ENCODE measurements at places on chromosomes 16 and 17.

DNA sequence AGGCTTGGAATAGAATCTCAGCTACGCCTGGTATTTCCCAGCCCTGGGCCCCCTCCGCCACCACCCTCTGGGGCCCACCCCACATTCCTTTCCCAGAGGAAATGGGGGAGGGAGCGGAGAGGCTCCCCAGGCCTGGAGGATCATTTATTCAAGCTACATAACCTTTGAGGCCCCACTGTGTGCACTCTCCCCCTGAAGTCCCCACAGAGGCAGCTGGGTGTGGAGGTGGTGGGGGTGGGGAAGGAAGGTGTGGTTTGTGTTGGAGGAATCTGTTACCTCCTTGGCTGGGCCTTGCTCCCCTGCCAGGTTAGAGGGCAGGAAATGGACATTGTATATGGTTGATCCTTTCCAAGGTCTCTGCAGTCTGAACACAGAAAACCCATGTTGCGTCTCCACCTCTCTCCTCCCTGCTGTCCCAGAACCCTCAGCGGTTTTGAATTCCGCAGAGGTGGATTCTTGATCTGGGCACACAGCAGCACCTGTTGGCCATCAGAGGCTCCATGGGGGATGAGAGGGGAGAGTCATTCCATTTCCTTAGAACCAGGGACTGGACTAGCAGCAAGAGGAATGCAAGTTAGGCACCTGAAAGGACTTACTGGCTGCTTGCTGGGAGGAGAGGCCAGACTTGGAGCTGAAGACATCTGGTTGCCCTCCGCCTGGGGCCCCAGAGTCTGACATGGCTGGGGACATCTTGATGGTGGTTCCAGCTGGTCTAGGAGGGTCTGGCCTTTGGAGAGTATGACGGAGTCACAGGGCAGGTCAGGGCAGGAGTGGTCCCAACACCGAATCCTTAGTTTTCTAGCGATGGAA lies 23.0 kb downstream of the ARHGAP23 start:
- no peak for DNase-seq

DNA sequence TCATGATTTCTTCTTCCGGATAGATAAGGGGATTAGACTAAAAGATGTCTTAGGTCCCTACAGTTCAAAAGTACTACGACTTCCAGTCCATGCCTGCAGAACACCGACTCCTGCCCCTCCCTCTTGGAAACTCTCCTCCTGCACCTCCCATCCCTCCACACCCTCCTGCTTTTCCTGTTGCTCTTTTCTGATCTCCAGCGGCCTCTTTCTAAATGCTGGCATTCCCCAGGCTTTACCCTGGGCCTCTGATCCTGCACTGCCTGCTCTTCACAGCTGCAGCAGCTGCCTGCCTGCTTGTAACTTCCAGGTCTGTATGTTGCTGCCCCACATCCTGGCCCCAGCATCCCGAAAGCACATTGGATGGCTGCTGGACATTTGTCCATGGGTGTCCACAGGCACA lies 154.2 kb downstream of the KCNJ12 start:
- DNase-seq, result no peak

DNA sequence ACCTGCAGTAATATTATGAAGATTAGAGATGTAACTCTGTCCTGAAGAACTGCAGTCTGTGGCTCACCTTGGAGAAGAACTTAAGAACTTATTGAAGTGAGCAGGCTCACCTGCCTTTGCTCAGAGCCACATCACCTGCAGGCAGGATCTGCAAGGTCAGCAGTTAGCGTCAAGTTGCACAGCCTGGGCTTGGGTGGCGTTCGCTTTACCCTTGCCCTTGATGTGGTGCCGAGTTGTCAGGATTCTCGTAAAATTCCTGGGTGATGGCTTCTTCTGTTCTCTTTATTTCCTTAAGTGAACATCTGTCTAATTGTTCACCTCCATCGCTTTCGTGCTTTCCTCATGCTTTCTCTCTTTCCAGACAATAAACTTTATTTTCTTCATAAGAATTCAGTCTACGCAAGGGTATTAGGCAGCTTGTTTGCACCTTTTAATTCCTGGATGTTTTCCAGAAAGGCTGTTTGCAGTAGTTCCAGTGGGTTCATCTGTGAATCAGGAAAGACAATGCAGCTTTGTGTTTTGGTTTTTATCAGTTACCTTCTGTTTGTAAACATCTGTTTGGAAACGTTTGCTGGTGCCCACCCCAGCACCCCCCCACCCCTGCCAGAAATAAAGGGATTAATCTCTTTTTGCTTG lies 254.3 kb downstream of the WWOX start:
- DNase-seq, result no peak

DNA sequence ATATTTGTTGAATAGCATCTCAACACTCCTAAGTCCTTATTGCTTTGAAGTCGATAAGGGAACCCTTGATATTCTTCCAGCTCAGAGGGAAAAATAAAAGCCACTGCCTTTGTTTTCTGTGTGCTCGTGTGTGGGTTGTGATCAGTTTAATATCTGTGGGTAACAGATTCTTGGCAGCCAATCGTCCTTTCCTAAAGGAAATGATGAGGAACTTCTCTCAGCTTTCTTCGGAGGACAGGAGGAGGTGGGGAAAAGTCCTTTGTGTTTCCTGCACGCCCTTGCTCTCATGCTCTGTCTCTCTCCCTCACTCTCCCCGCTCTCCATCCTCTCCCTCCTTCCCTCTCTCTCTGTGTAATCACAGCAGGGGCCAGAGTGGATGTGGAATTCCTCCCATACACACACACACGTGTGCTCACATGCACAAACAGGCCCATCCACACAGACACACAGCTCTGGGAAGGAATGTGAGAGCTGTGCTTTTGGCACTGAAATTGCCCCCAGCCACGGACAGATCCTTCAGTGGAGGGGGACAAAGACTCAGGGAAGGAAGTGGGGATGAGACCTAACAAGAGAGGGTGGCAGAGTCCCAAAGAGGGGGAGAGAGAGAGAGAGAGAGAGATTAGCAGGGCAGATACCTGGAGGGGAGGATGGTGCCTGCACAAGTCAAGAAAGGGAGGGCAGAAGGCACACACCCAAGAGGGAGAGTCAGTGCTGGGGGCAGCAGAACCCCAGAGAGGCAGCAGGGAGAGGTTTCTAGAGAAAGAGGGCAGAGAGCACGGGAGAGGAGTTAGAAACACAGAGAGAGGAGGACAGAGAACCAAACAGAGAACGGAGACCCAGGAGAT lies 83.5 kb upstream of the PLCG2 start:
- DNase-seq, result no peak

GRCh38 chr16:89209522-89210044 lies 7.9 kb upstream of the ZNF778 start:
- no peak for DNase-seq

DNA sequence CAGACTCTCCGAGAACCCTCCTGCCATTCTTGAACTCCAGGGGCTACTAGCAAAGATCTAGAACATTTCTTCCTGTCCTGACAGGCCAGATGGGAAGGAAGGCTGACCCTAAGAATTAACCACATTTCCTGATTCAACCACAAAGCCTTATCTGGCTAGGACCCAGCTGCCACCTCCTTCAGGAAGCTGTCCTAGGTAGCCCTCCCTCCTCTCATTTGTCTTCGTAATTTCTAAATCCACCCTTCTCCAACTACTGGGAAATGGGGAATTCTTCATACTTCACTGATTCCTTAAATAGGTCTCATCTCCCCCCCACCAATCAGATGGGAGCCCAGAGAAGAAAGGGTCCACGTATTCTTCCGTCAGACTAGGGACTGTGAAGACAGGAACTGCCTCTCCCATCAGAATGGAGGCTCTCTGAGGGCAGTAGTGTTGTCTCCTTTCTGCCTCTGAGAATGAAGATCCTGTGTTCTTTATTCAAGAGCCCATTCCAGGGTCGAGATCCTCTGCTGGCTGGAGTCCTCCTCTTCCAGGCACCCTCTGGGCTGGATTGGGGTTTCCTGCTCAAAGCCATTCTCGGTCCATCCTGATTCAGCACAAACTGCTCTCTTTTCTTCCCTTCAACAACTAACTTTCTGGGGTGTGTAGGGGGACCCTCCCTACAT lies 2.1 kb downstream of the SAMD14 start:
- DNase-seq, result no peak

- peak; percentile 97 for DNase-seq
Measured at GRCh38 chr17:68035131-68035522, 408 bp upstream of the KPNA2 start.

- DNase-seq, result no peak
Measured at GRCh38 chr17:28807925-28808634, 34.5 kb downstream of the FAM222B start.

- no peak for DNase-seq
Measured at GRCh38 chr16:83932955-83933673, 19.9 kb upstream of the OSGIN1 start.

DNA sequence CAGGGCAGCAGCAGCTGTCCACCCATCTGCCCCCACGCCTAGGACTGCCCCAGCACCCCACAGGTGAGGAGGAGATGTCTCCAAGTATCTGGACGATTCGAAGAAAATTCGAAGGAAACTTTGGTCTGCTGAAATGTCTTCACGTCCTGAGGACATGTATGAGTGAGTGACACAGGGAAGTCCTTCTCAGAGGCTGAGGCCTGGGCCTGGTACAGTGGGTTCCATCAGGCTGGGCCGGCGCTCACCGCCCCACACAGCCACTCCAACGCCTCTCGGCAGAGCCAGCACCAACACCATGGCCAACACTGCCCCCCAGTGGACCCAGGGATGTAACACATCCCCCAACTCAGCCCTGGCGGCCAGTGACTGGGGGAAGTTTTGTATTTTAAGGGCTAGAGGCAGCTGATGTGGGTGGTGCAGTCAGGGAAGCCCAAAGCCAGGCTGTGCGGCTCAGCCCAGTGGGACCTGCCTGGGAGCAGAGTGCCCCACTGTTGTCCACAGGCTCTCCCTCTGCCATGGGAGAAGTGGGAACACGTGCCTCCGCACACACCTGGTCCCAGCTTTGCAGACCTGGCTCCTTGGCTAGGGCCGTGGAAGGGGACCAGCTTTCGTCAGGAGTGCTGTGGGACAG lies 55.8 kb upstream of the FASN start:
- DNase-seq, result peak; percentile 87

GRCh38 chr16:75452464-75453190 lies 11.9 kb downstream of the TMEM170A start:
- DNase-seq, result no peak

DNA sequence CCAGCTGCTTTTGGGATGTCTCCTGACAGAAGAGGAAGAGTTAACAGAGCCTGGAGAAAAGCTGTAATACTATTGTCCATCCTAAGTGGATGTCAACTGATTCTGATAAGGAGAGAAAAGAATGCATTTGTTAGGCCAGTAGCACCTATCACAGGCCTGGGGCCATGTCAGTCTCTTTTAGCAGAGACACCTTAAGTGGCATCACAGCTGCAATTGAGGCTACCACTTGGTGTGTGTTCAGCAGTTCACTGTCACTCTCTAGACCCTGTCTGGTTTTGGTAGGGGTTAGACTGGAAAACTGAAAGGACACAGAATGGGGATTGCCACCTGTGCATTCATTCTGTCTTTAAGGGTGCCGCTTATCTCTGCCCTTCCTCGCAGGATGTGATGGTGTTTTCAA lies 42.0 kb downstream of the PSMD12 start:
- DNase-seq, result no peak

GRCh38 chr17:3827124-3827773 lies 18.8 kb downstream of the NCBP3 start:
- peak; percentile 72 for DNase-seq

DNA sequence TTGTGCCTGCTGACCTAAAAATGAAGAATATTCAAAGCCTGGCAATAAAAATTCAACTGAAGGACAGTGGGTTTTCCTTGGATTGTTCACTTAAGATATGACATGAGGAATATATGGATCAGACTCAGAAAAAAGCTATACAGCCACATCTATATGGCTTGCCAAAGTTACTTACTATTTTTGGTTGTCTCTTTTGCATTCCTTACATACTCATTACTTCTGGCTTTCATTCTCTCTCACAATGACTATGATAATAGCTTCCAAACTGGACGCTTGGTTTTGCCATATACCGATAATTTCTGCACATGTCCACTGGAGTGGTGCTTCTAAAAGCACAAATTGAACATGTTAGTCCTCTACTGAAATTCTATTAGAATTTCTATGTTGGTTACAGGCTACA lies 664.9 kb downstream of the CDH8 start:
- DNase-seq, result no peak

GRCh38 chr16:75267631-75268264 lies 16.3 kb upstream of the BCAR1 start:
- DNase-seq, result peak; percentile 71

Measured in BE2C (cell line).